Skin of body (tissue), 3 donors: ENCODE measurements at places on chromosomes 12 and 14.
A peak's percentile ranks its signal among the peaks of the same experiment; 100 is the strongest.

DNA sequence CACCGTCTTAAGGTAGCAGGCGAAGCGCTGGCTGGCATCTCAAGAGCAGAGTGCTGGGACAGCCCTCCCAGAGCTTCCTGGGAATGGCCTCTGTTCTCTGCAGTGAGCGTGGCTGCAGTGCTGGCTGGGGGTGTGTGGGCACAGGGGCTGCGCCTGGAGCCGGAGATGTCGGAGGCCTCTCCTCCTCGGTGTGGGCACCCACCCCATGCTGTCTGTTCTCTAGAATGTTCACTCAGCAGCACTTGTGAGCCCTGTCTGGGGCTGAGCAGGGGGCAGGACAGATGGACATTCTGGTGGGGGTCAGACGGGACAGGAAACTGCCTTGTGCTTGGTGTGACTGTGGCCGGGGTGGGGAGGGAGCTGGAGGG is 15.9 kb downstream of the FBRSL1 start:
- DNase-seq: no peak

- DNase-seq: no peak
These were observed 2.2 kb downstream of the SLC38A2 start for GRCh38 chr12:46370380-46370734.

DNA sequence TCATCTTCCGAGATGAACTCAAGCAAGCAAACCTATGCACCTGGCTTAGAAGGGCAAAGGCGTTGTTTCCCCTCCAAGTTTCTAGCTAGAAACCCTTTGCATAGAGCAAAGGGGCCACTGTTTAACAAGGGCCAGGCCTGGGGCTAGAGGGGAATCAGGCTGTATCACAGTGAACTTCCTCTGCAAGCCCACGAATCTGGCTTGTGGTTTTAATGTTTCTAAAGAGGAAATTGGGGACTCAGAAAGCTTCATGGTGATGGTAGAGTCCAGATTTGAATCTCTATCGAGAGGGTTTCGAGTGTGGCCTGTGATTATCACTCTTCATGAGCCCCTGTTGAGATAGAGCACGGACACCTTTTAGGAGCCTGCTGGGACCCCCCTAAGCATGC is 189.9 kb downstream of the VRK1 start:
- DNase-seq: no peak

- DNase-seq: no peak
These were observed 99.2 kb upstream of the TBX3 start for GRCh38 chr12:114783089-114783618.

DNA sequence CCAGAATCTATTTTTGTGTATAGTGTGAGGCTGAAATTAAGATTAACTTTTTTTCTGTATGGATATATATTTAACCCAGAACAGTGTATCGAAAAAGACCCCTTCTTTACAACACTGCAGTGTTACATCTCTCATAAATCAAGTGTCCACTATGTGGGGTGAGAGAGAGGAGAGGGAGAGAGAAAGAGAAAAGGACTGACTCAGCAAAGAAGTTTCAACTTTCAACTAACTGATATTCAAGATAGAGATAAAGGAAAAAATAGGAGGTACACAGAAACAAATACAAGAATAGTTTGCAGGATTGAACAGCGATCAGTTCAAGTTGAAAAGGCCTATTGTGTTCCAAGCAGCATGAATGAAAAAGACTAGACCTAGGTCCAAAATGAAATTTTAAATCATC is 126.7 kb upstream of the NEDD1 start:
- no peak for DNase-seq

DNA sequence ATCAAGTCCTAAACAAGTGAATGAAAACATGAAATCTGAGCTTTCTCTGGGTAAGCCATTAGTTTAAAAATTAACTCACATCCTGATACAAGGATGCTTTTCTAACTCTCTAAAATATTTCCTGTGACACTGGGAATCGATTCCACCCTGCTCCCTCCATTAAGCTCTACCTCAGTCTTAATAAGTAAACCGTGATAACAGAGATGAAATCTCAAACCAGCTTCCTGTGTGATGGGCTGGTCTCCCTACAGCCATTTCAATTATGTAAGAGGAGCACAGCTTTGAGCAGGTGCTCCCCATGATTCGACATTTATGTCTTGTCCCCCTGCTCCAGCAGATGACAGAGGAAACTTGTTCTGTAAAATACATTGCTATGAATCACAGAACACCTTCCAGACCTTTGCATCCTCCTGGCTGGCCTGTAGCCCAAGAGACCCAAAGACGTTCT is 59.0 kb downstream of the GAS2L3 start:
- no peak for DNase-seq

GRCh38 chr12:11771895-11772502 is 122.5 kb downstream of the ETV6 start:
- no peak for DNase-seq

DNA sequence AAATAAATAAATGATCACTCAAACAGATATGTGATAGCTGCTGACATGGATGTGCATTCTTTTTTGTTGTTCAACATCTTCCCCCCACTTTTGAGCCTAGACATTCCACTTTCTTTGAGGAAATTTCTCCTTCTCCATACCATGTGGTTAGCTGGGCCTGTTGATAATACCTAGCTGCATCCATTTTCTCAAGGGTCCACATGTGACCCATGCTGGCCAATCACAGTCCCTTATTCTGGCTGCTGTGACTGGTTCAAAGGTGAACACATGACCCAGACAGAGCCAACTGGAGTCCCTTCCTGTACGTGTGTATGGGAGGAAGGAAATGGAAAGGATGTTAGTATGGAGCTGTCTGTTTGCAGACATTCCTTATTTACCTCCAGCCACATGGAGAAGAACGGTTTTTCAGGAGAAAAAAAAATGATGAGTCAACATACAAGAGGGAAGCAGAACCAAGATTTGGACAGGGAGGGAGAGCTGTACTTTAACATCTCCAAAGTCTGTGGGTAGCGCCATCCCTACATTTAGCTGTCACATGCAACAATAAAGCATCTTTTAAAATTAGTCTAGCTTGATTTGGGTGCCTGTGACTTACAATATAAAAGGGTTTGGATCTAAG is 391.7 kb upstream of the TBX3 start:
- DNase-seq: no peak

DNA sequence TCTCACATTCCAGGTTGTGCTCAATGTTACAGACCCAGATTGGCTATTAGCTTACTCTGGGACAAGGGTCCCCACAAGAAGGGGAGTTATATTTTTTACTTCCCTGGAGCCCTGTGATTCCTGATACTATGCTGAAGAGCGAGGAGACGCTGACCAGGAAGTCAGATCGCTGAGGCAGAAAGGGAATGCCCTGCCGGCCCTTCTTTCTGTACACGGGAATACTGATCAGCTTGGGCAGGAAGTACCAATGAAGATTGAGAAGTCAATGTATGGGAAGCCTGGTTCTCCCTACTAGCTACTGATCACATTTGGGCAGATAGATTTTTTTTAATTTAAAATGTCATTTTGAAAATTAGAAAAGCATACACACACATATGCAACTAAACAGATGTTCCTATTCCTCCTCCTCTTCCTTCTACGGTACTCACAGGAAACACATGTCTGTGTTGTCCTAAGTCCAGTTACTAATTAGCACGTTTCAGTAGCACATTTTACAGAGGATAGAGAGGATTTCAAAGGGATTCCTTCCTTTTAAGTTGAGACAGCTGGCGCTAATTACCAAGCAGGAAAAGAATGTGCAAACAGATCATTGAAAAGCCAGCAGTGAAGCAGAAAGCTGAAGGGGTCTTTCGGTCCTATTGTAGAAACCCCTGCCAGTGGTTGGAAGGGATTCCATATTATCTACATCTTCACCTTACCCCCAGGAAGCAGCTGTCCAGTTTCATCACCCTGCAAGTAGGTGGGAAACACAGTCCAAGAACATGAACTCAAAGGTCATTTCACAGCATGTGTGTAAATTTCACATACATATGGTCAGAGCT is 292.4 kb downstream of the DUSP6 start:
- peak; percentile 26 for DNase-seq

DNA sequence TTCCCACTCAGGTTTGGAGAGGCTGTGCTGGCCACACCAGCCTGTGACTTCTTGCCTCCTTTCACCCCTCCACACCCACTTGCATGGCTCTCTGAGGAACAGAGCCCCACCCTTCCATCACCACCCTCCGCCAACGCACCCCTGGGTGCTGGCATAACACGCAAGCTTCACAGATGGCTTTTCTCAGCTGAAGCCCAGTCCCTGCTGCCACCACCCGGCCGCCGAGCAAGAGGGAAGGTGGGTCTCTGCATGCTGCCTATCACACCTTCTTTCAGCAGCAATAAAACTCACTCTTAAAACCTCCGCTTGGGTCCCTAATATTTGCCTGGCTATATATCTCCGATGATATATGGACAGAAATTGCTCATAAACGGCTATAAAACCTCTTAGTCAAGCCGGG is 41.6 kb downstream of the SMUG1 start:
- DNase-seq: no peak

DNA sequence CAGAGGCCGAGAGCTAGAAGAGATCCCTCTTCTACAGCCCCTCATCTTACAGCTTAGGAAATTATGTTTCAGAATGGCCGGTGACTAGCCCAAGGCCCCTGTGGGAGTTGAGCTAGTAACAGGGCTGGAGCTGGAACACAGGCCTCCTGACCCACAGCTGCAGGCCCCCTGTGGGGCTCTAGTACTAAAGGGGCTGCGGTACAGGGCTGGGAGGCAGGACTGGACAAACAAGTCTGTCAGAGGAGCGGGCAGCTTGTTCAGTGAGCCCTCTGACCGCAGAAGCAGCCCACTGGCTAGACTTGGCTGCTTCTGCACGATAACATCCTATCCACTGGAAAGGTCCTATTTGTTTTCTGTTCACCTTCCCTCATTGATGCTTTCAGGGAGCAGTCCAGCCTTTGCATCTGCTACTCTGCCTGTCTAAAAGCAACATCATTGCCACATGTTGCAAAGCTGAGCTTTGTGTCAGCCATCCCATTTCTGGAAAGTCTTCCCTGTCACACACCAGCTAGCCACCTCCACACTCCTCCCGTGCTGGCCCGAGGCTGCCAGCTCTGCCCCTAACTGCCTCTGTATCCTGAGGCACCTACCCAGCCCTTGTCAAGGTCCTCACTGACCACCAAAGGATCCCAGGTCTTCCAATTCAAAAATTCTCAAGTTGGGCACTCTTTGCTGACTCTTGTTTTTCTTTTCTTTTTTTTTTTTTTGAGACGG is 10.2 kb downstream of the PSMC1 start:
- DNase-seq: no peak

DNA sequence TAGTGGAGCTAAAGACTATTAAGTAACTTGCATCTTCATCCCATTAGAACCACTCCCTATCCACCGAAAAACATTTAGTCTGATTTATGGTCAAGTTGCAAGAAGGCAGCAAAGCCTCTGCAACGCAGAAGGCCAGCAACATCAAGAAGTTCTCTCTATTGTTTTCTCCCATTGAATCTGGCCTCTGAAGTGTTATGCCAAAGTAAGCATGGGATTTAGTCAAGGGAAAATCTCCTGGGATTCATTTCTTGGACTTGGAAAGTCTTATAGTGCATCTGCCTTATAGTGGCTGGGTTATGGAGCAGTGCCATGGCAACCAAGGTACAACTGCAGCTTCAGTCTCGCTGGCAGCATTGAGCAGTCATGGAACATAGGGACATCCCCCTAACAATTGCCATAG is 87.7 kb upstream of the KRR1 start:
- no peak for DNase-seq

GRCh38 chr12:65464930-65465329 is 186.4 kb downstream of the MSRB3 start:
- peak; percentile 78 for DNase-seq

DNA sequence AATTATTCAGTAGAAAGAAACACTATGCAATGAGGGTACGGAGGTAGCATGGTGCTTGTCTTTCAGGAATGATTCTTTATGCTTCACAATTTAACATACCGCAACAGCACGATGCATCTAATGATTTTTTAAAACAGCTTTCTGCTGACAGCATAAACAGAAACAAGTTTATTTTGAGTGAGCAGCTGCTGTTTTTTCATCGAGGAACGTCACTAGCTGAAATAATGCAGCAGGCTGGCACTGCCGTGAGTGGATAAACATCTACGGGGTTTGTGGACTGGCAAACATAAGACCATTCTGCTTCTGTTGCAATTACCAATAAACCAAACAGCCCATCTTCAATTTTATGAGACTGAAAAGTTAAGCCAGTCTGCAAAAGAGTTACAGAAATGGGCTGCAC is 871.8 kb downstream of the RPS29 start:
- no peak for DNase-seq

GRCh38 chr14:44135972-44136371 is 371.1 kb downstream of the FSCB start:
- no peak for DNase-seq

DNA sequence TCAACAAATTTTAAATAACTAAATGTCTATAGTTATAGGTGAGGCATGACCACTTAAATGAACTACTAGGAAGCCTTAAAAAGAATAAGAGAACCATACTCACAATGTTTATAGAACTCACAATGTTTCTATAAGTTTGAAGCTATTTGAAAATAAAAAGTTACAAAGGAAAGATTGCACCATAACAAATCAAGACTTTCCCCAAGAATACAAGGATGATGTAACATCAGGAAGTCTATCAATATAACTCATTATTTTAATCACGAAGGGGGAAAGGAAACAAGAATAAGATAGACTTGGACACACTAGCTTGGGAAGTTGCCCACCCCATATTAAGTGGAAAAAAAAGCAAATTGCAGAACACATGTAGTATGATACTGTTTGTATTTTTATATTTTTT is 26.9 kb downstream of the TMEM233 start:
- no peak for DNase-seq

DNA sequence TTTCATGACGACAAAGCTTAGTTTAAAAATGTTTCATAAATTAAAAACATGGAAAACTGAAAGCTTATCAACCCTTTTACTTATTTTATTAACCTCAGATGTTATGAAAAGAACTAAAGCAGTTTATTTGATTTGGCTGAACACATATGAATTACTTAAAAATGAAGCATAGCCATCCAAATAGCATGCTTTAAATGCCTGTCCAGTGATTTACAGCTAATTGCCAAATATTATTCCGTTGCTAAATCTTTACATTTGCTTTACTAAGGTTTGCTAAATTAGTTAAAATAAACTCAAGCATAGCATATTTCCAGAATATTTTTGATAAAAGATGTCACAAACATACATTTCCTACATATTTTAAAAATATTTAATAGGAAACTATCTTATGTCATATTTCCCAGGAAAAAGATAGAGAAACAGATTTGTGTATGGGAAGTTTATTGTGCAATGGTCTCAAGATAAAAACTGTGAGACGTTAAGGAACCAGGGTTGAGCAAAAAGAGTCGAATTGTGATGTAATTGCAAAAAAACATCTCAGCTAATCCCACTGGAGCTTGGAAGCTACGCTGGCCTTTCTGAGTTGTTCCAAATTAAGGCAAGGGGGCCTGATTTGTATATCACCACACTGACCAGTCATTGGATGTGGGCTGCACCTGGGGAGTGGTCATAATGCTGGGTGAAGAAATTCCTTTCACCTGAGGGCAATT is 25.8 kb downstream of the GPR135 start:
- DNase-seq: peak; percentile 59

DNA sequence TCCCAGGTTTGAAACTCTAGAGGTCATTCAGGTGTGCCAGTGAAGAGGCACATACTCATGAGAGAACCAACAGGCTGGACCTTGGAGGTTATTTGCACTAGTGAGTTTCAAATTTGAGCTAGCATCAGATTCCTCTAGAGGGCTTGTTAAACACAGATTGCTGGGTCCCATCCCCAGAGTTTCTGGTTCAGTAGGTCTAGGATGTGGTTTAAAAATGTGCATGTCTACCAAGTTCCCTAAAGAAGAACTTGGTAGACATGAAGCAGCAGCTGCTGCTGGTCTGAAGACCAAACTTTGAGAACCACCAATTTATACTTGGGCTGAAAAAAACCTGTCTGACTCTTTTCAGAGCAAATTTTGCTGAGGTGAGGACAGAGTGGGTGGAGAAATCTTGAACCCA is 61.7 kb downstream of the SUSD6 start:
- no peak for DNase-seq
